ENCODE measurements at places on chromosomes 6 and 20.

DNA sequence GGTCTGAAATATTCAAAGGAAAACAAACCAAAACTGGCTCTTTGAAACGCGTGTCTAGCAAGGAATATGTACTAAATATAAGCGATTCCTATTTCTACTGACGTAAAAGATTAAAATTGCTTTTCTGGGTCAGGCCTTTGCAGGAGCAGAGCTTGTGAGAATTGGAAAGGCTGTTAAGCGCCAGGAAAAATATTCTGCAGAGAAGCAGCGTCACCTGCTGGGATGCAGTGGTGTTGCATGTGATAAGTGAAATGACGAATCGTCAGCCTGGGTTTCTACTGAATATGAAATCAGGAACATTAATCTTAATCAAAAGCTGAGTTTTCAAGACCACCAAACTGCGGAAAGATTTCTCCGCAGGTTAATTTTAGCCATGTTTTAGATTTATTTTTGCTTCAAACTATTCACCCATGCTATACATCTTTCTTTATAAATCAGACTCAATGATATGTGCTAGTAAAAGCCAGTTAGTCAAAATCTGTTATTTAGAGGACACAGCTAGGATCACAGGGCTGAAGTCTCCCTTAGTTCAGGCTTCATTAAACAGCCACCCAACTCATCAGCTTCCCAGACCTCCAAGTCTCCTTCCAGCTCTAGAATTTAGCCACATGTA is 67.4 kb downstream of the ALDH8A1 start:
- no peaks in the 10 kb centered on the region for H3K36me3 ChIP-seq
- DNase-seq, result no peak
- no peak overlapping the region for H3K4me3 ChIP-seq

- no peak for DNase-seq
- H3K27ac ChIP-seq, result no peak overlapping the region
- no peak overlapping the region for H3K4me3 ChIP-seq
- no peaks in the 10 kb centered on the region for H3K27me3 ChIP-seq
- no peaks in the 10 kb centered on the region for H3K4me1 ChIP-seq
These were observed 25.8 kb downstream of the ROS1 start for GRCh38 chr6:117399924-117400323.

DNA sequence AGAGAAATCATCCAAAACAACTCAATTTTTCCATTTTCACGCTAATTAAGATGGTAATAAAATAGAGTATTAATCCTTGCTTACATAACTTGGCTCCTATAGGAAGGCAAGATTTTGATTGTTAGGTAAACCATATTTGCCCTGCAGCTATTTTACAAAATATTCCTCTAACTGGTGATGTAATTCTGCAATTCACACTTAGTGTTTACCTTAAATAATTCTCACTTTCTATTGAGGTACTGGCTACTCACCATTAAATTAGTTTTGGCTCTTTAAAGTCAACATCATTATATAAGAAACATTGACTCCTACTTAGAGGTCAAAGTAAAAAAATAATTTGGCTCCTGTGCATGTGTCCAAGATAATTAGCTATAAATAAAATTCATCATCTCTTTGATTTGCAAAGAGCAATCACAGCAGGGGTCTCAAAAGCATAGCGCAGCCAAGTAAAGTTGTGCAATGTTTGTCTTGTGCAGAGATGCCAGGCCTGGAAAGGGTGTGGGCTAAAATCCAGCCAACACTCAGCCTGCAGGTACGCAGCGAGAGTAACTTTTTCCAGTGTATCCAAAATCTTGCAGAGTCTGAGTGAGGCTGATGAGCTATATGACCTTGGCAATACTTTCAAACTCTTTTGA is 501.2 kb downstream of the MMUT start:
- no peak overlapping the region for H3K4me3 ChIP-seq
- H3K36me3 ChIP-seq, result no peaks in the 10 kb centered on the region
- no peaks in the 10 kb centered on the region for H3K27me3 ChIP-seq
- H3K4me1 ChIP-seq, result no peaks in the 10 kb centered on the region

GRCh38 chr6:27096834-27097511 is 150.5 kb upstream of the PRSS16 start:
- no peaks in the 10 kb centered on the region for H3K36me3 ChIP-seq
- peaks cover 7% of the 10 kb centered on the region for H3K4me1 ChIP-seq
- peak overlapping the region; percentile 23 for H3K27ac ChIP-seq
- H3K4me3 ChIP-seq, result peak overlapping the region; percentile 35
- DNase-seq, result peak; percentile 63

All from RWPE2 (cell line).